NCI-H1048 (cell line): ENCODE measurements at places on chromosomes 11 and 22.

DNA sequence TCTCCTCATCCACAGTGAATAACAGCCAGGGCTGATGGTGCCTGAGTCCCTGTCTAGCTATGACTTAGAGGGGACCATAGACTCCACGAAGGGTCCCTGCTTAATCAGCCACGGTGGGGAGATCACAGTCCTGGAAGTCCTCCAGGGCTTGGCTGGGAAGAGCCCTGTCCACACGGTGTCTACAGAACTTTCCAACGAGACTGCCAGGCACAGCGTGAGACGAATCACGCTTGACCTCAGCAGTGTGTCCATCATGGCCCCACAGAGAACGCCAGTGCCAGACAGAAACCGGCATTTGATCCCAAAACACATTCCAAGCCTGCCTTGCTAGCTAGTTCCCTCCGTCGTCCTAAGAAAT lies 143.4 kb downstream of the CRYBB2 start:
- no peak for DNase-seq

DNA sequence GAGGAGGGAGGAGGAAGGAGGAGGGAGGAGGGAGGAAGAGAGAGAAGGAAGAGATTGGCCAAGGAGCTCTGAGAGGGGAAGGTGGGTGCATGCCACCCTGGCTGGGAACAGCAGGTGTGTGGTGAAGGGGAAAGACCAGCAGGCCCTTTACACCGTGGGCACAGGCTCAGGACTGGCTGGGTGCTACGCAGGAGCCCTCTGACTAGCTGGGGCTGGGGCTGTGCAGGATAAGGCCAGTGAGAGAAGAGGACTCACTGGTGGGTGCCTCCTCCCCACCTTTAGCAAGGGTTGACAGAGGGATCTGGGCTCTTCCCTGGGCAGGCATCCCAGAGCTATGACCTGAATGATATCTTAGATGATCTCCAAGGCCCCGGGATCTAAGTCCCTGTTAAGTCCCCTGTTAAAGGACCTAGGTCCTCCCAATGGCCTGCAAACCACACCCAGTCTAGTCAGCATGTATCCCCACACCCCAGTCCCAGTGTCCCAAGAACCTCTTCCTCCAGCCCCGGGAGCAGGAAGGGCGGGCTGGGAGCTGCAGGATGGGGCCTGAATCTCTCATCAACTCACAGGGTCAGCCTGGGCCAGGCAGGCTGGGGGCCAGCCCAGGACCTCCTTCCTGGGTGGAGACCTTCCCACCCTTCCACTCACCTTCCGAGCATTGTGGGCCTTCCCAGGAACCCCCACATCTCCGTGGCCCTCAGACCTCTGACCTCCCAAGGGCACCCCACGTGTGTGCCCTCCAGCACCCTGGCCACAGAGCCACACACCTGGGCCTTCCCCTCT lies 55.4 kb downstream of the CDKN1C start:
- DNase-seq: no peak

- no peak for DNase-seq
Observed at GRCh38 chr22:31449506-31449905, 40.1 kb downstream of the EIF4ENIF1 start.

GRCh38 chr11:60195923-60196368 lies 13.1 kb upstream of the MS4A6A start:
- DNase-seq: no peak

- DNase-seq: no peak
Observed at GRCh38 chr11:70826541-70827335, 425.6 kb downstream of the SHANK2 start.

DNA sequence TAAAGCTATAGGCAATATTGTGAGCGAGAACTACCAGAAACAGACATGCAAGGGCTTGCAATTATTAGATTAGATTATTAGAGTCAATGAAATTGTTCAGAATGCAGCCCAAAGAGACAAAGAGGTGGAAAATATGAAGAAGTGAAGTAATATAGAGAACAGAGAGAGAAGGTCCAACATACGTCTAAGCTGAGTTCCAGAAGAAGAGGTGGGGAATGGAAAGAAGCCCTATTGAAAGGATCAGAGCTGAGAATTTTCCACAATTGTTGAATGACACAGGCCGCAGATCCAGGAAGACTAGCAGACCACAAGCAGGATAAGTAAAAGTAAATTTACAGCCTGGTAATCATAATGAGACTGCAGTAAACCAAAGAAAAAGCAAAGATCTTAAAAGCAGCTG lies 93.2 kb downstream of the EXT2 start:
- DNase-seq: no peak

DNA sequence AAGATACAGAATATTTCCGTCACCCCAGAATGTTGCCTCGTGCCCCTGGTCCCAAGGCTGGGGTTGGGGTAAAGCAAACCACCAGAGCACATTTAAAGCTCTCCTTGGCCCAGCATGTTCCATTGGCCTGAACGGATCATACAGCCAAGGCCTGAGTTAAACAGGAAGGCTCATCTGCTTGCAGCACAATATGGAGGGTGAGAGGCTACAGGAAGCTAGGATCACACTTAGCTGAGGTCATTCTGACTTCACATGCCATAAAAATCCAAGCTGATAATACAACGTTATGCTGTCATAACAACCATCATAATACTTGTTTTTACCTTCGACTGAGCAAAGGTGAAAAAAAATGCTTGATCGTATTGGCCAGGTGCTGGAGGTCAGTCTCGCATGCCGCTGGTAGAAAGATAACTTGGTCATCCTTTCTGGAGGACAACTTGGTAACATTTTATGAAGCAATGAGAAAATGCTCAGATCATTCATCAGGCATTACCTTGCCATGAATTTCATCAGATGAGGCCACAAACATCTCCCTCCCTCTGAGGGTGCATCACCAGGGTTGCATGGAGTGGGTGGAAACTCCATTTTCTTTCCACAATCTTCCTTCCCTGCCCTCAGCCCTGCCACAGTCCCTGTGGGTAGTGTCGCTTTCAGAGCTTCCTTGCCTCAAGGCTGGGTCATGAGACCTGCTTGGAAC lies 31.9 kb upstream of the RTL6 start:
- no peak for DNase-seq

DNA sequence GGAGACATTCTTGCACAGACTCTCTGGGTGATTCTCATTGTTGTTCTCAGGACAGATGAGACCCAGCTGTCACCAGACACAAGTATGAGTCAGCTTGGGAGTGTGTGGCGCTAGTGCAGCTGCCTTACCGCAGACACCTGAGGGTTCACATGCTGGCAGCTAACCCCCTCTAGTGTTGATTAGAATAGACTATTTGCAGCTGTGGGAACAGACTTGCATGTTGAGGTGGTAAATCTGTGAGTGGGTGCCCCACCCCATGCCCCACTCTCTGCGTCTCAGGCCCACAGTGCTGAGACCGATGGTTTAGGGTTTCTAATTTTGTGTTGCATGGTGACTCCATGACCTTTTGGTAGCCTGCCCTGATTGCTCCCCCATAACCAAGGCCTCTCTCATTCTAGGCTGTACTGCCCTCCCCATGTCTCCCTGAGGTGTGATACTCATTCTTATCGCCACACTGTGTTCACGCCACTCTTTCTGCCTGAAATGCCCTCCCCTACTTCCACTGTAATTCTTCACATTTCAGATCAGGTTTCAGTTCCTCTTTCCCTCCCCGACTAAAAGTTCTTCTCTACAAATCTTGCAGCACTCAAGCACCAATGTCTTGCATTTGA lies 73.7 kb upstream of the KIRREL3 start:
- DNase-seq: no peak

GRCh38 chr11:117076941-117077691 lies 21.1 kb downstream of the SIK3 start:
- DNase-seq: no peak

- DNase-seq: no peak
Observed at GRCh38 chr11:18700375-18700774, 1.8 kb downstream of the TMEM86A start.
